ENCODE measurements at places on chromosomes 2 and 18.

DNA sequence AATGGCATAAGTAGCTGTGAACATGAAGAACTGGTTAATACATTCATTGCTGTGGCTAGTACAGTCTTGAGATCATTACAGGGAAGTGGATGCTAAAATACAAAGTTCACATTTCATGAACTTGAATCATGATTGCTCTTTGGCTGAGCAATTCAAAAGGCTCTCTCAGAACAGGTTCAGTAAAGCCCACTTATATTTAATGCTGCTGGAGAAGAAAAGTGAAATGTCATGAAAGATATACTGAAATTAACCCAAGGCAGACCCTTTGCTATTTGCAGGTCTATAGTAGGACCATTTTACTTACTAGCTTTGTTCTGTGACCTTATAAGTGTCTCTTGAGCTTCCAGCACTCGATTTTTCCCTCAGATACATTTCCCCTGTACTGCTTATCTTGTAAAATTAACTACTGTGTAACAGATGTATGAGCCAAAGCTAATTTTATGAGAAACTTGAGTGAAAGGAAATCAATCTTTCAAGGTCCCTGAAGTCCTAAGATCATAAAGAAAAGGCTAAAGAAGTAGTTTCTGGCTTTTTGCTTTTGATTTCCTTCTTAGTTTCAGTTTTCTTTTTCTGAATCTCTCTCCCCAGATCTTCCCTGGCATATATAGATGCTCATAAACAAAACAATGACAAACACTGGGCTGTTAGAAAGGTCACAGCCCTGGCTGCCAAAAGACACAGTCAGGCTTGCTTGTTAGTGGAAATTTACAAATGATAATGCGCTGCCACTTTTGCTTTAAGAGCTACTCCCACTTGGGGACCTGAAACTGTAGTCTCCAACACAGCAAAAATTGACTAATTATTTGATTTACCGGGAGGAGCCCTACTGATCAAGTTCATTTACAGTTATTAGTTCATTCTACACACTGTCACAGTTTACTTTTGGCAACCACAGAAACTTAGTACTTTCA, 132.7 kb upstream of the XPO1 start:
- DNase-seq = no peak

GRCh38 chr2:197828464-197829135, 24.2 kb downstream of the PLCL1 start:
- DNase-seq = no peak

DNA sequence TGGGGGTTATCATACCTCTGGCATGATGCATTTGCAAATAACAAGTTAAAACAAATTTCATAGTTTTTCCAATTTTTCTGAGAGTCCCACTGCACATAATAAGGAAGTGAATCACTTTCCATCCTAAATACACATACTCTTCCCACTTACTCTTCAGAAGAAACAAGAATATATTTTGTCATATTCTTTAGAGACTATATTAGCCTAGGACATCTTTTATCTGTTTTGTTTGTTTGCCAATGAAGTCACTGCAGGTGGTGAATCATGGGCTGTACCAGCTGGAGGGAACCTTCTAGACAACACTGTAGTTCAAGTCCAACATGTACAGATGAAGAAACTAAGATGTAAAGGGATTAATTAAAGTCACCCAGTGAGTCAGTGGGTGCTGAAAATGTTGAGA, 116.8 kb downstream of the XIRP2 start:
- DNase-seq = no peak

DNA sequence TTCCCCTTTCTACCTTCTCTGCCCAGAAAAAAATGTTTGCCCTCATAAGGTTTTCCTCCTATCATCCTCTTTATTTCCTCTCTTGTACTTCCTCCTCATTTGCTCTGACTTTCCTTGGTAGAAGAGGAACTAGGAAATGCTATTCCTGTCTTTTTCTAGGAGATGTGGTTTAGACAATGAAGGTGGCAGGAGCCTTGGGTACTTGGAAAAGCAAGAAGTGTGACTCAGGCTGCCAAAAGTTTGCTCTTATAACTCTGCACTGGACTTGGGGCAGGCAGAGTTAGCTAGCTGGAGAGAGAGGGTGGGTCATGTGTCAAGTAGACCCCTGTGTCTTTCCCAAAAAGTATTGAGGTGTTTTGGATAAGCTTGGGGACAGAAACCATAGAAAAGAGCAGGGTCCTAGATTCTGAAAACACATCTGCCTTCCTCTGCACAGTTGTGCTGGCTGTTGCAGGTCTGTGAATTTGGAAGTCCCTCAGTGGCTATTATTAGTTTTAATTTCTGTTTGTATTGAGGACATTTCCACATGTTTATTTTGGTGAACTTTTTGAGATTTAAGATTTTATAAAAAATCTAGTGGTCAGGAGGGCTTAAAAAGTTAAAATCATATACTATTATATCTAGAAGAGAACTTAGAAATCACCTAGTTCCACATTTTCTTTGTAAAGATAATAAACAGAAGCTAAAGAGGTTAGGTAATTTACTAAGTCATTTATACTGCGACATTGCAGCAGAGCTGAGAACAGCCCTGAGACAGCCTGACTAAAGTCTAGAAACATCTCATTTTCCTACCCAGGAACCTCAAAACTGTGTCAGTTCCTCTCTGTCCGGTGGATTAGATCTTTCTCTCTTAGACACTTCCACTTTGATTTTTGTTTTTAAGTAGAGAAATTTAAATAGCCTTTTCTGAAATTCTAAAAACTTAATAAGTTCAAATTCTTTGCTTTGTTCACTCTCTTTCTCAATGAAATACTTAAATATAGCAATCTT, 16.0 kb downstream of the INSIG2 start:
- no peak for DNase-seq

- DNase-seq = no peak
Observed at GRCh38 chr18:57171026-57171425, 24.1 kb downstream of the BOD1L2 start.

DNA sequence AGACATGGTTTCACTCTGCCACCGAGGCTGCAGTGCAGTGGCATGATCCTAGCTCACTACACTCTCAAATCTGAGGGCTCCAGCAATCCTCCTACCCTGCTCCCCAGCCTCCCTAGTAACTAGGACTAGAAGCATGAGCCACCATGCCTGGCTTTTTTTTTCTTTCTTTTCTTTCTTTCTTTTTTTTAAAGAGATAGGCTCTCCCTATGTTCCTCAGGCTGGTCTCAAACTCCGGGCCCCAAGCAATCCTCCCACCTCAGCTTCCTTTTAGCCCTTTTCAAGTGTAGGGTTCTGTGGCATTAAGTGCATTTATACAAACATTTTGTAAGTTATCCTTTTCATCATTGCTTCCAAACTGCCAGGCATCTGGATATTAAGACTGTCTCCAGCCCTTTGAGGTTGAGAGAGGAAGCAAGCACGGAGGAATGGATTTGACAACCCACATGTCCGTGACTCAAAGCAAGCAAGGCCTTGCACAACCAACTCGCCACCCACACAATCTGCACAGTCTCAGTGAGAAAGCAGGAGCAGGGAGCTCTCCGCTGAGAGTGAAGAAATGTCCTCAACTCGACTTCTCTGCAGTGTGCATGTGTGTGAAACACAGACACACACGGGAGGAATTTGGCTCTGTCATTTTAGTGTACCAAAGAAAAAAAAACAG, 65.6 kb downstream of the ATP8B1 start:
- no peak for DNase-seq

All from activated T-cell treated with anti-CD3 and anti-CD28 coated beads for 4 hours (primary cell).